CD4-positive, alpha-beta T cell (primary cell): ENCODE measurements at places on chromosomes 12 and 14.
A peak's percentile ranks its signal among the peaks of the same experiment; 100 is the strongest.

DNA sequence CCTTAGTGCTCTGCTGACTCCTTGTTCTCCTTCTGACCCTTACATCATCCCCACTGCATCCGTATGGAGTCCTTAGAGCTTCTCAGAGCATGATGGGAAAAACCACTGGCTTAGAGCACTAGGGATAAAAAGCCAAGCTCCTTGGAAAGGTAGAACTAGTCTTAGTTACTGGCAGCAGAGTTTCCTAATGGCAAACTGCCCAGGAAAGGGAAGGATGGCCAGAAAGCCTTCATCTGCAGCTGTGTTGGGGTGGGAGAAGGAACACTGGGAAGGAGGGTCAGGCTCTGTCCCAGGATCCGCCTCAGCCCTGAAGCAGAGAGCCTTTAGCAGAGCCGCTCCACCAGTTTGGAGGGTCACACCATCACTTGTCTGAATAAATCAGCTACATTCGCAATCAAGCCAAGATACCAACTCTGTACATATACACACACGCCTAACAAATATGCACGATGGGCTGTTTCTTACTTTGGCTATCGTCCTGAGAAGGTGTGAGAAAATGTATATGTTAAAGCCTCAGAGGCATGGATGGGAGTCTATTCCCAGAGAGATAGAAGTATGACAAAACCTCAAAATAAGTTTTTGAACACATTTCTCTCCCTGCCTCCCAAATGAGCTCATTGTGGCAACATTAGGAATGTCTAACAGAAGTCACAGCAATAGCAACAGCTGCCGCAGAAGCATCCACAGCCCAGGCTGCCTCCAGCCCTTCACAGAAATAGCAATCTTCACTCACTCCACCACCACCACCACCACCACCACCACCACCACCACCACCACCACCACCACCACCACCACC is 18.6 kb upstream of the GALNT8 start:
- no peak for DNase-seq

DNA sequence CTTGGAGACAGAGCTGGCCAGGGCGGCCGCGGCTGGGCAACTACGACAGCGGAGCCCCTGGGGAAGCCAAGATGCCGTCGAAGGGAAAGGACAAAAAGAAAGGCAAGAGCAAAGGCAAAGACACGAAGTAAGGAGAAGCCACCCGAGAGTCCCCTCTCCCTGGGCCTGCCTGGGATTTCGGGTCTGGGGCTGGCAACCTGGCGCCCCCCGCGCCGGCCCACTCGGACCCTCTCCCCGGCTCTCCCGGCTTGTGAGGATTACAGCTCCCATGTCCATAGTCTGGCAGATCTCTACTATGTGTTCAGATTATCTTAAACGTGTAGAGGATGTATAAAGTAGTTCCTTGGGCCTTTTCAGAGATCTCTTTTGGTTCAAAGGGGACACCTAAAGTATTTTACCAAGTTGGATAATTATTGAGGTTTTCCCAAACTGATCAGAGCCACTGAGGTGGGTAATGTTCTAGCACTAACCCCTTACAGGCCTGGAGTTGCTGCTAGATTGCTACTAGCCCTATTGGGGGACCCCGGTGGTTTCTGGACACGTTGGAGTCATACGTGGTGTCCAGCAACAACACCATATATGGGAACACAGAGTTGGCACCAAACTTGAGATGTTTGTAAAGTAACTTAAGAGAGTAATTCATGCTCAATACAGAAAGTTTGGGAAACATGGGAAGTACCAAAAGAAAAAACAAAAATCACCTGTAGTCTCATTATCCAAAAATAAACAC is 424 bp downstream of the BBOF1 start:
- DNase-seq, result no peak

GRCh38 chr12:271161-271560 is 8.5 kb upstream of the SLC6A13 start:
- DNase-seq, result no peak

GRCh38 chr12:122895320-122895703 is 612 bp downstream of the VPS37B start:
- DNase-seq, result no peak

DNA sequence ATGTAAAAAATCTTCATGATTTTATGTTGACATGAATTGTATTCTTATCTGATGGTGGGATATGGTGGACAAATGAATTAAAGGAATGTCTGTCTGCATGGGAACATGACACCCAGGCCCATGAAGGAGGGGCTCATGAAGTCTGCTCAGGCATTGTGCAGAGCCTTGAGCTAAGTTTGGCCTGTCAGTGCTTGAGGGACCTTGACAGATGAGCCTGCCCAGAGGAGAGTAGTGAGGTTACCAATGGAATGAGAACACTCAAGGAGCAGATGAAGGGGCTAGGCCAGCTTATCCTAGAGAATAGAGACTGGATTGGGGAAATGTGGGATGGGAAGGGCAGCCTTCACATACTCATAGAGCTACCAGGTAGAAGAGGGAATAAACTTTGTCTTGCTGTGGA is 68.8 kb downstream of the TMX1 start:
- DNase-seq, result no peak

DNA sequence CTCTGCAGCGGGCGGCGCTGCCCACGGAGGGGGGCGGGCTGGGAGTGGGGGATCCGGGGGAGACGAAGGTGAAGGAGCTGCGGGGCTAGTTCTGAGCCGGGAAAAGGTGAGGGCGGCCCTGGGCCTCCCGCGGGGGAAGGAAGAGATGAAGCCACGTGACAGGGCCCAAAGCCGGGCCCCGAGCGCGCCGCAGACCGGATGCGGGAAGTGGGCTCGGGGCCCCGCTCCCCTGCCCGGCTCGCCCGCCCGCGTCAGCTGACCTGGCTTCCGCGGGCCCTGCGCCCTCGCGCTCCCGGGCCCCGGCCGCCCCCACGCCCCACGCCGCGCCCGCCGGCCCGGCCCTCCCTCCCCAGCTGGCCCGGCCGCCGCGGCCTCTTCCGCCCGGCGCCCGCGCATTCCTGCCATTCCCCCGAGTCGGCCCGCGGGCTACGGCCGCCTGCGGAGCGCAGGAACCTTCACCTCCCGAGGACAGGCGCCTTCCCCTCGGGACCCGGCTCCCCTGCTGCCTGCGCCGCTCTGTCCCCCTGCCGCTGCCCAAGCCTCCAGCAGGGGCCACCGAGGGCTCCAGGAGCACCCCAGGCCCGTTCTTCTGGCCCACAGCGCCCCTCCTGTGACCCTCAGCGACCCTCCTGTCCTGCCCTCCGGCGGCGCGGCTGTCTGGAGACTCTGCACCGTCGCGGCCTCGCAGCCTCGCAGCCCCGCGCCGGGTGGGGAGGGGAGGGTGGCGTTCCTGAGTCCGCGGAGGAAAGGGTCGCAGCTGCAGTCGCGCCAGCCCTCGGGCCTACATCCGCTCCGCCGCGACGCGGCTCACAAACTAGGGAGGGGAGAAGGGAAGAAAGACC is 20.4 kb downstream of the NINJ2 start:
- DNase-seq, result peak; percentile 75
